Activated CD8-positive, alpha-beta memory T cell treated with anti-CD3 and anti-CD28 coated beads for 36 hours (primary cell): ENCODE measurements at places on chromosomes 1 and 21. TPM values are rescaled to one million over a fixed set of nuclear protein-coding genes. Genes with fewer than 3 reads are reported as not detected.

The BNIPL gene
- 1.5 TPM for total RNA-seq

The RCSD1 gene
- 46.7 TPM for total RNA-seq

The OXCT2 gene
- 3.4 TPM for total RNA-seq

The ADORA3 gene
- total RNA-seq, result not detected

The FMN2 gene
- total RNA-seq, result not detected

The FCAMR gene
- not detected for total RNA-seq
